ENCODE measurements at places on chromosomes 1 and 21. TPM values are rescaled to one million over a fixed set of nuclear protein-coding genes. Genes with fewer than 3 reads are reported as not detected.

KLHL21 gene
- total RNA-seq, result 18.3 TPM

UMODL1 gene
- not detected for total RNA-seq

MTFR1L gene
- total RNA-seq, result 30.6 TPM

HAO2 gene
- total RNA-seq, result not detected

IVL gene
- not detected for total RNA-seq

A3GALT2 gene
- total RNA-seq, result not detected

SGIP1 gene
- total RNA-seq, result 34.1 TPM

OR10Z1 gene
- total RNA-seq, result not detected

TSPAN1 gene
- total RNA-seq, result 0.22 TPM

LIN28A gene
- total RNA-seq, result not detected

HSPB7 gene
- total RNA-seq, result not detected

COL24A1 gene
- total RNA-seq, result not detected

CAMK2N1 gene
- total RNA-seq, result 0.87 TPM

OR2L3 gene
- not detected for total RNA-seq

KDF1 gene
- total RNA-seq, result not detected

KRTAP11-1 gene
- not detected for total RNA-seq

ZBTB8OS gene
- total RNA-seq, result 24.6 TPM

RORC gene
- not detected for total RNA-seq

F13B gene
- under 0.01 TPM for total RNA-seq

NGF gene
- total RNA-seq, result 0.22 TPM

RHBG gene
- not detected for total RNA-seq

FCRL6 gene
- not detected for total RNA-seq
